NCI-H82 (cell line): ENCODE measurements at places on chromosomes 2 and 18.

DNA sequence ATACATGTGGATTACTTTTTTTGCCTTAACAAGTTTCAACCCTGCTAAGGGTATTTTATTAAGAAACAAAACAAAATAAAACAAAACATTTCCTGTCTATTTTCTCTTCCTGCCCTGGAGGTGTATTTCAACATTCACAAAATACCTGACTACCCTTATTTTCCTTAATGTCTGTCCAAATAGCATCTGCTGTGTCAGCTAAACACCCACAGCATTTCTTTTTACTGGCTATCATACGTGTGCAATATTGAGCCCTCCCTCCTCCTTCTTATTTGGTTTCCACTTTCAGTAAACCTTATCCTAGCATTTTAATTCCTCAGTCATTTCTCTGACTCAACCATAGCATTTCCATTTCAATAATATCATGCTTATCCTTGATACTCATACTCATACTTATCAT is 1420.0 kb upstream of the ZEB2 start:
- no peak for DNase-seq

GRCh38 chr18:58230438-58231179 is 186.6 kb downstream of the NEDD4L start:
- DNase-seq, result no peak

DNA sequence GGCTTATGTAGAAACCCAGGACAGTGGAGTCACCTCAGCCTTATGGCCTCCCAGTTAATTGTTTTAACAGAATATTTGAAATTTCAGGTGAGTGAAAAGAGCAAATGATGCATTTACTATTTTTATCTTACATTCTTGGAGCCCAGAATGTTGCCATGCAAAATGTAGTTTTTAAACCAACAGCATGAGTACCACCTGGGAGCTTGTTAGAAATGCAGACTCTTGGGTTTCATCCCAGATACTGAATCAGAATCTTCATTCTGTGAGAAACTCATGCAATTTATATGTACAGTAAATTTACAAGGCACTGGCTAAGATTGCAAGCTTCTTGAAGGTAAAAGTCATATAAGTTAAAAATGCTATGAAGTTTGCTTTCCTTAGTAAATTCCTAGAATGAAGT is 654.5 kb upstream of the CDH2 start:
- DNase-seq, result no peak

DNA sequence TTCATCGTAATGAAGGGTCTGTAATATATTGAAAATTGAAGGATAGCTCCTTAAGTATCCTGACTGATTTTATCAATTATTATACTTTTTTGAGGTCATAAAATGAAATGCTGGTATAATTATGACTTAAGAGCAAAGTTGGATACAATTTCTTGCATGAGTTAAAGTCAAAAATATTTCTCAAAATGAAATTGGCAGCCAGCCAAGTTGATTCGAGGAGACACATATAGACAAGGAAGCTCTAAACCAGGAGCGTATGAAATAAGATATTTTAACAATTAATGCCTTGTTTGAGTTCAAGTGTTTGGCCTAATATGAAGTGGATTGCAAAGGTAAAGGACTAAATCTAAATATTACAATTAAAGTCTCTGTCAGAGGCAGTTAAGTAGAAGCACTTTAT is 260.4 kb upstream of the DSEL start:
- peak; percentile 14 for DNase-seq

- peak; percentile 39 for DNase-seq
These were observed 140.8 kb upstream of the ZEB2 start for GRCh38 chr2:144660518-144661316.

DNA sequence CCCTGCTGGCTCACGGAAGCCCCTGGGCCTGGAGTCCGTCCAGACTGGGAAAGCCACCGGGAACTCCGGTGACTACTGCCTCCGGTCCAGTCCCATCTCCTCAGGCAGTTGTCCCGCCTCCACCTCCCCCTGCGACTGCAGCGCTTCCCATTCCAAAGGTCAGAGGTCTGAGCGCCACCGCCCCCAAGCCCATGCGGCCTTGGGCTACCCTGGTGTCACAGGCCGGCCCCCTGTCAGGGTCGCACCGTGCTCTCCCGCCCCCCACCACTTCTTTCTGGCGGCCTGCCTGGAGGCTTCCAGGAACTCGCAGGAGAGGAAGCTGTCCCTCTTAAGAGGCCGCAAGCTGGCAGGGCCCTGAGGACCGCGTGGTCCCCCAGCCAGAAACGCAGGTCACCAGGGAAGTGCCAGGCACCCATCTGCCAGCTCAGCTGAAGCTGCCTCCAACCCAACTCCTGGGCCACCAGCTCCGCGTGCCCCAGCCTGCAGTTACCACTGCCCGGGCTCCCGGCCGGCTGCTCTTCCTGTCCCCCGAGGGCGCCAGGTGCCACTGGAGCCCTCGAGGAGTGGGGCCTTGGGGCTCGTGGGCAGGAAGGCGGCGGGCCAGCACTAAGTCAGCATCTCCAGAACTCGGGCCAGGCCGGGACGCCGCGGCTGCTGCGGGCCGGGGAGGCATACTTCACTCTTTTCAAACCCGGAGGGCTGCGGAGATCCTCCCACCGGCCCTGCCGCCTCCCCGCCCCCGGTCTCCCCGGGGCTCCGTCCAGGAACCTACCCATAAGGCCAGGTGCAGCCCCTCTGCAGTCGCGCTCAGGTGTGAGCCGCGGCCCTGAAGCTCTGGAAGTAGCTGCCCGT is 83.3 kb upstream of the POMC start:
- DNase-seq, result peak; percentile 76

DNA sequence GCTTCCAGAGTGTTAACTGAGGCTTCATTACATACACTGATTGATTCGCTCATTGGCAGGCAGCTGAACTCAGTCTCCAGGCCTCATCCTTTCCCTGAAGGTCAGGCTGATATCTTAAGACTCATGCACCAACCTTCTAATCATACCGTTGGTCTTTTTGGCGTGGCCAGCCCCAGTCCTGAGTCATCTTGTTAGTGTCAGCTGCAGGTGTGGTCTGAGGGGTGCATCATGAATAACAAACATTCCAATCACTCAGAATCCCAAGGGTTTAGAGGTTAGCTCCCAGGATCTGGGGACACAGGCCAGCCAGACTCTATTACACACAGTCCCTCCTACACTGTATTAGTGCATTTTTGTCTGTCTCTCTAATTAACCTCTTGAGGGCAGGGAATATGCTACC is 271.5 kb downstream of the HRH4 start:
- DNase-seq, result no peak

GRCh38 chr18:8741532-8741931 is 36.2 kb downstream of the MTCL1 start:
- no peak for DNase-seq

DNA sequence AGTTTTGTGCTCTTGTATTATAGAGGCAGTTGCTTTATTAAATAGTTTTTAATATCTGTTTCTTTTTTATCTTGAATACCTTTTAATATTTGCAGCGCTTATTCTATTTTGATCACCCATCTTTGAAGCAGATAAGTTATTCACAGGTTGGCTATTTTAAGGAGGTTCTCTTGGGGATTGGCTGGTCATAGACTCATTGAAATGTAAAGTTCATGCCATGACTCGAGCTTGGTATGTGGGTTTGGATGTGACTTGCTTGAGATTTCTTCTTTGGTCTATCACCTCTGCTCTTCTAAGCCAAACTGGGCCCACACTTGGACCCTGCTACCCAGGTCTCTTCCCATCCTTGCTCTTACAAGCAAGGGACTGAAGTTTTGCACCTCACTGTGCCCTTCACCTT is 33.6 kb downstream of the FARP2 start:
- no peak for DNase-seq

- no peak for DNase-seq
These were observed 21.1 kb upstream of the EMILIN2 start for GRCh38 chr18:2825613-2826175.

- DNase-seq, result no peak
These were observed 206.7 kb downstream of the SH3RF3 start for GRCh38 chr2:109335631-109336176.

- peak; percentile 49 for DNase-seq
These were observed 32.3 kb downstream of the MAP3K2 start for GRCh38 chr2:127355407-127356008.
